Right lung (tissue), 10 donors: ENCODE measurements at places on chromosomes 3 and 15.

- peak; percentile 54 for DNase-seq
Observed at GRCh38 chr3:51622868-51623267, 48.2 kb upstream of the TEX264 start.

DNA sequence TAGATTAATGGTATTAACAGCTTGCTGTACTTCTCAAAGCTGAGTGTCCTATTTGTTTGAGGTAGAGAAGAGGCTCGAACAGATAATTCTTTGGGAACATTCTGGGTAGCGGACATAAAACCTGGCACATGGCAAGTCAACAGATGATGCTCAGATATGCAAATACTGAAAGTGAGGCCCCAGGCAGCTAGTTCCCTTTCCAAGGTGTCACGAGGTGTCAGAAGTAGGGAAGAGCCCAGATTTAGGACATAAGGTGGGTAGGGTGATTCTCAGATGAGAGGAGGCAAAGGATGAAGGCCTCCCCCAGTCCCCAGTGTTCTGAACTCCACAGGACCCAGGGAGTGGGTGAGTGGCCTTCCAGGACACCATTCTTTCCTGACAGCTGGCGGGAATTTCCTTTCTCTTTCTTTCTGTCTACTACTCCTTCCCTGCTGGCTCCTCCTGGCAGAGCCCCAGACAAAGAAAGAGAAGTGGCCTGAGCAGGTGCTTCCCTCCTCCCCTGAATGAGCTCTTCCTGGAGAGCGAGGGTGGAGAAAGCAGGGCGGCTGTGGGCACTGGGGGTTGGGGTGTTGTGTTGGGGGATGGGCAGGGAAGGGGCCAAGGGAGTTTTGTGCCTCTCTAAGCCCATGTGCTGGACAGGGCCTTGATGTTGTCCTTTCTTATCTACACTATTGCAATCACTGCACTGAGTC lies 87.5 kb downstream of the CORO2B start:
- DNase-seq = no peak

- no peak for DNase-seq
Observed at GRCh38 chr15:42858540-42858939, 62.0 kb downstream of the TTBK2 start.

DNA sequence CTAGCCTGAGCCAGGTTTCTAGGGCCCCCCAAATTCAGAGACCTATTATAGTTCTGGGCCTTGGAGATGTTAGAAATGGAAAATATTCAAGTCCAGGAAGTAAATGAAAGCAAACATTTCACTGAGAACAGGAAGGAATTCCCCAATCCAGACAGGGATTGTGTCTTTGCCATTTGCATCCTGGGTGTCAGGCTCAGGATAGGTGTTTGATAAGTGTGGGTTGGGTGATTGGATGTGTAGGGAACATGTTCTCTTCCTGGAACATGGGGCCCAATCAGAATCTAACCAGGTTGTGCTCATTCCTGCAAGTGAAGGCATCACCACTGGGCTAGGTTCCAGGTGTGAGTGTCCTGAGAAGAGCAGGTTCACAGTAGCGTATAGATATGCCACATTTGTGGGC lies 14.6 kb upstream of the LRRC2 start:
- no peak for DNase-seq

DNA sequence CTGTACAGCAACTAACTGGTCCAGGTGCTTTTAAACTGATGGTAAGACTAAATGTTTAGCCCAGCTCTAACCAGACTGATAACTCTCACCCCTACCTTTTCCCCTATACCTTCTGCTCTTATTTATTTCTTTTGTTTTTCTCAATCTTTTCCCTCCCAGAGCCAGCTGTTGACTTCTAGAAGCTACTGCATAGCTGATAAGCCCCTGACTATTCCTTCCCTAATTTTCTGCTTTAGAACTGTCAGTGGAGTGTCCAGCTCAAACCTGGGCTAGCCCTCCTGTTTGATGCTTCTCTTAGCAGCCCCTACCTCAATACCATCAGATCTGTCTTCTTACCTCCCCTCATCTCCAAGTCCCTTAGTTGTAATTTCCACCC lies 20.6 kb downstream of the SLC35G2 start:
- DNase-seq = no peak

DNA sequence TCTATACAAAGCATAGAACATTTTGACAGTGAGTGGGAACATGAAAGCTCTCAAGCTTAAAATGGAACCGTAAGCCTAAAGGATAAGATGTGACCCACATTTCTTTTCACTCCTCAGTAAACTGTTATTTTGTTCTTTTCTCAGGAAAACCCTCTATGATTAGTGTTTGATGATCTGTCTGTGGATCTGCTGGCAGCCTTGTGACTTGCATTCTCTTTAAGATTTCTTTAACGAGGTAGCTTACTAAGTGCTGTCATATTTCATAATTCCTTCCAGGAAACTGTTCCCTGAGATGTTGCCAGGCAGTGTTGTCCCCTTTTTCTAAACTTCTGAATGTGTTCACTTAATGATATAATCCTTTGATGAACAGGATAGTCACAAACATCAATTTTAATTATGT lies 167.6 kb downstream of the PYDC2 start:
- DNase-seq = peak; percentile 75

DNA sequence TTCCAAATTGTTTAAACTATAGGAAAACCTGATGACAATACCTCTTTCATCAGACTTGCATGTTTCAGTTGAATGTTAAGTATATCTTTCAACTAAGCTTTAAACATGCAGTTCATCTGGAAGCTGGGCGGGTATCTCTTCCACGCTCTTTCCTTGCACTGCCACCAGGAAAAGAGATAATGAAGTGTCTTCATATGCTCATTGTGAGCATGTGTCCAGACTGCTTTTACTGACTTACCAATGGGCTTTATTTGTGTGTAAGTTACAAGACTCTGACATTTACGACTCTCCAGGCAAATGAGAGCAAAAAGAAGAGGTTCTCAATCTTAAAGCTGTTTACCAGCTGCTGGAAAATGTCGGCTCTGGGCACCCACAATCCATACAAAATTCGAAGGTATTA lies 52.8 kb downstream of the TMEM212 start:
- no peak for DNase-seq

GRCh38 chr3:15959434-15959811 lies 161.6 kb upstream of the ANKRD28 start:
- no peak for DNase-seq

DNA sequence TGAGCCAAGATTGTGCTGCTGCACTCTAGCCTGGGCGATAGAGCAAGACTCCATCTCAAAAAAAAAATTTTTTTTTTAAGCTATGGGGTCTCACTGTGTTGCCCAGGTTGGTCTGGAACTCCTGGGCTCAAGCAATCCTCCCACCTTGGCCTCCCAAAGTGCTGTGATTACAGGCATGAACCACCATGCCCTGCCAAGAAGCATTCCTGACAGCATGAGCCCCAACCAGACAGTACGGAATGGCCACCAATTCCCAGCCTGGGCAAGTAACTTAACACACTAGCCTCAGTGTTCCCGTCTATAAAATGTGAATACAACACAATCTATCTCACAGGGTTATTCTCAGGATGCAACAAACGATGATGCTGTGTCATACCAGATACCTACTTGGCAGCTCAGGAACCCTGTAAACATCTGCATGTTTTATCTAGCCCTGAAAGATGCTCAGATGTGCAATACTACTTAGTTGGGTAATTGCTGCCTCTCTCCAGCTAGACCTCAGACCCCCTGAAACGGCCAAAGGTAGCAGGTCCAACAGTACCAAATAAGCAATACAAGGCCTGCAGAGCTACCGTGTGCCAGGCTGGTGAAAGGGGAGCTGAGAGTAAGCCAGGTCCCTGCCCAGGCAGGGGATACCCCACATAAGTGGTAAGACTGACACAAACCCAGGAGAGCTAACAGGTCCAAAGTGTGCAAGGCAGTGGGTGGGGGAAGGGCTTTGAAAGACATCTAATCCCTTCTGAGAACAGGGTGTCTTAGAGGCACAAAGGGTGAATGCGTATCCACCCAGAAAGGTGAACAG lies 1.9 kb downstream of the TKT start:
- no peak for DNase-seq

DNA sequence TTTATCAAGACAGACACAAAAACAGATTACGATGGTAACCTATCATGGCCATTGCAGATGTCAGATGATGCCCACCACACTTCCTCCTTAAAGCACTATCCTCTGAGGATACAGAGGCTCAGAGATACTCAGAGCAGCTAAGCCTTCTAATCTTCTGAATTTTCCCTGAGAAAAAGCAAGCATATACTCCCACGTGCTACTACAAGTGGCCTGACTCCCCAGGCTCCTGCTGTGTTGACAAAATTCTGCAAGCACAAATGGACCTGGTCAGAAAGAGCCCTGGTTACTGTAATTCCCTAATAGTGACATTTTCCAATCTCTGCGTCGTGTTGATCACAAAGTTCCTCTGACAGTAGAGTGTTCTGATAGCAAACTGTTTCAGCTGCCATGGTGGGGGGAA lies 207.1 kb downstream of the KCNMB2 start:
- DNase-seq = no peak

DNA sequence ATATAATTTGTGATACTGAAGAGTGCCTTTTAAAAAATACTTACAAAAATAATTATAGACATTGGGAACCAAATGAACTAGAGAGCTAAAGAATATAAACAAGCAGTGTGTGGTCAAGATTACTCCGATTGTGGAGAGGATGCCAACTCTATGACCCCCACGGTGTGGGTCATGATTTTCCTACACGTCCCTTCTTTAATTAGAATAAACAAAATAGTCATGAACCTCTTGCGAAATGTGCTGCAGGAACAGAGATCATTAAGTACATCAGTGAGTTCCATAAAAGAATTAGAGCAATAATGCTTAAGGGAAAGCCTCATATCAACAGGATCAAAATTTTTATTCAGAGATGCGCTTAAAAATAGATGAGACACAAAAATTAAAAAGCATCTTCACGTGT lies 476.6 kb upstream of the ROBO1 start:
- peak; percentile 76 for DNase-seq

GRCh38 chr15:101446518-101447167 lies 42.9 kb downstream of the PCSK6 start:
- DNase-seq = no peak

- no peak for DNase-seq
Observed at GRCh38 chr3:72756900-72757299, 91.3 kb downstream of the SHQ1 start.

GRCh38 chr15:94815914-94816313 lies 584.6 kb downstream of the MCTP2 start:
- no peak for DNase-seq

- DNase-seq = no peak
Observed at GRCh38 chr3:149475451-149476060, 1.1 kb downstream of the TM4SF4 start.

DNA sequence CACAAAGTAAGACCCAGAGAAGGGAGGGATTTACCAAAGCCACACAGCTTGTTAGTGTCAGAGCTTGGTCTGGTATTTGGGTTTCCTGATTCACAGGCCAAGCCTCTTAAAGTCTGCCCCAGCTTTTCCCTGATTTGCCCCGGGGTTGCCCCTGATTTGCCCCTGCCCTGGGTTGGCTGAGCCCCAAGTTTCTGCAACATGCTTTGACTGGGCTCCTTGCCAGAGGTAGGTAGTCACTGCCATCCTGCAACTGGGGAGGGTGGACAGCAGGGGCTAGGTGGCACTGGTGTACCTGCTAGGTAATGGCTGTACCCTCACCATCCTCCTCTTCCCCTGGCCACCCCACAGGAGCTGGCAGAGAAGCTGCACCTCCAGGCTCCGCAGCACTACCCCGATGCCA lies 2.5 kb downstream of the MPI start:
- no peak for DNase-seq

GRCh38 chr15:39022532-39023305 lies 458.1 kb upstream of the RASGRP1 start:
- DNase-seq = no peak

- DNase-seq = no peak
Observed at GRCh38 chr3:88480822-88481221, 331.1 kb downstream of the C3orf38 start.
